ENCODE measurements at places on chromosomes 6 and 20.

- DNase-seq, result no peak
Measured at GRCh38 chr6:99132026-99132635, 184.4 kb upstream of the FBXL4 start.

DNA sequence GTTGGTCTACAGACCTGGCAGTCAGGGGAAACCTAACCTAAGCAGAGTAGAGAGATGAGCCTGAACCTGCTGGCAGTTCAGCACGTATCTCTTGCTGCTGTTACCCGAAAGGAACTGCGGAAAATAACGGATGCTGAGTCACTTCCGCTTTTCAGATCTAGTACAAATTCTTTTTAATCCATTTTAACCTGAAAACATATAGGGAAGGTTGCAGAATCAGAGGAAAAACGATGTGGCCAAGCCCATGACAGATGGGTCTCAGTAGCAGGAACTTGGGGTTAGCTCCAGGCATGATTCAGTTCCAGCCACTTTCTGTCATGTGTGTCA is 351.9 kb upstream of the PRND start:
- no peak for DNase-seq

DNA sequence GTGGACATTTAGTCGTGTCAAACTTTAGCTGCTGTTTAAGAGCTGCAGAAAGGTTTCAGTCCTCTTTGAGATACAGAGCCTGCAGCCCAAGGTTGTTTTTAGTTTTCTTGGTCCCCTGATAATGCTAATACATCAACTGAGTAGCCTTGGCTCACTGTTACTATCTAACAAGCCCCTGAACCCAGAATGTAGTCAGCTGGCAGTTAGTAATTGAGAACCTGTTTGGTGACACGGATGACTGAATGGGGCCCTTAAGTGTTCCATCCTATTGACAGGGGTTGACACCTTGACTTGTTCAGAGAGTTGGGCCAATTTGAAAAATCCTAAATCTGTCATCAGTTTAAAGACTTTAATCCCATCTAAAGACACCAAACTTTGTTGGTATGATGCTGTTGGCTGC is 2.8 kb downstream of the RTN4IP1 start:
- no peak for DNase-seq

GRCh38 chr6:110617057-110617456 is 140.6 kb upstream of the SLC22A16 start:
- DNase-seq, result no peak

DNA sequence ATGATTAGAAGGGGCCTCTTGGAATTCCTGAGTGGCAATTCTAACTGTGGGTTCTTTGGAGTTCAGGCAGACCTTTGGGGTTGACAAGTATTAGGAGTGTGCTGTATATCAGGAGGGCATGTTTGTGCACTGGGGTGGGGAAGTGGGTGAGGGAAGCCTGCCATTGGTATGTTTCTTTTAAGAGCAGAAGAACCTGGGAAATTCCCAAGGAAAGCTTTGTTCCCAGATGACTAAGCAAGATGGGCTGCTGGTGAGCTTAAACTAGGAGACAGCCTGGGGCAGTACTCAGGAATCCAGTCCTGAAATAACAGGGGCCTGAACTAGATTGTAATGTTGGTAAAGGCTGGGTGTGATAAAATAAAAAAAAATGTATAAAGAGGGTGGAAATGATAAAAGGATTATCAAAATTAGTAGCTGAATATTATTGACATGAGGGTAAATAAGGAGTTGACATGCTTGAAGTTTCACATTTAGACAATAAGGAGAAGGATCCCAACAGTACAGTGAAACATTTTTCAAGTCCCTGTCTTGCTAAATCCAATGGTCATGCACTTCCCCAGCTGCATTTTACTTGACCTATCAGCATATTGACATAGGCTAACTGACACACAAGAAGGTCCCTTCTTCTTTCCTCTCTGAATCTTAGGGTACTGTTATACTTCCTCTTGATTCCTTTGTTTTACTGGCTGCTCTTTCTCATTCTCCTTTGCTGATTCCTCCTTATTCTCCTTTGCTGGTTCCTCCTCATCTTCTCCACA is 18.4 kb upstream of the IFNGR1 start:
- DNase-seq, result no peak

DNA sequence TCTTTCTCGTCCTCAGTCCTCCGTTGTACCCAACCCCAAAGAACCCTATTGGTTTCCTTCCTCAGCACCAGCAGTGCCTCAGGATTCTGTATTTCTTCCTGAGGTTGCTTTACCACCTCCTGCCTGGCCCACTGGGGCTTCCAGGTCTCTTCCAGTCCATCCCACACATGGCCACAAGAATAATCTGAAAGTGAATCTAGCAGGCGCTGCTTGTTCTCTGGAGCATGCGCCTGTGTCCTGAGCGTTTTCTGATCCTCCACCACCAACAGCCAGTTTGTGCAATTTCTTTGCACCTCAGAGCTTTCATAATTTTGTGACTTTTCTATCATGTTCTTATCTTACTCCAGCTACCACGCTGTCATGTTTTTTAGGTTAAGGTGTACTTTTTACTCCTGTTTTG is 11.6 kb upstream of the HSP90AB1 start:
- no peak for DNase-seq

DNA sequence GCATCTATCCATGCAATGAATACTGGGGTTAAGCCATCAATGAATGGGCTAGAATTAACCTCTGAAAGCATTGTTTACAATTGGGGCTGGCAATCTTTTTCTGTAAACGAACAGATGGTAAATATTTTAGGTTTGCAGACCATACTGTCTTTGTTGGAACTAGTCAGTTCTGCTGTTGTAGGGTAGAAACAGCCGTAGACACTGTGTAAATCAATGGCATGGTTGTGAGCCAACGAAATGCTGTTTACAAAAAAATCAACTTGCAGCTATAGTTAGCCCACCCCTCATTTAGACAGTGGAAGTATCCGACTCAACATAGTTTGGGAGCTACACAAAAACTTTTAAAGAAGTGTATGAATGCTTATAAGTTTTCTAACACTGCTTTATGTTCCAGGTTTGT is 91.5 kb downstream of the BCKDHB start:
- no peak for DNase-seq

DNA sequence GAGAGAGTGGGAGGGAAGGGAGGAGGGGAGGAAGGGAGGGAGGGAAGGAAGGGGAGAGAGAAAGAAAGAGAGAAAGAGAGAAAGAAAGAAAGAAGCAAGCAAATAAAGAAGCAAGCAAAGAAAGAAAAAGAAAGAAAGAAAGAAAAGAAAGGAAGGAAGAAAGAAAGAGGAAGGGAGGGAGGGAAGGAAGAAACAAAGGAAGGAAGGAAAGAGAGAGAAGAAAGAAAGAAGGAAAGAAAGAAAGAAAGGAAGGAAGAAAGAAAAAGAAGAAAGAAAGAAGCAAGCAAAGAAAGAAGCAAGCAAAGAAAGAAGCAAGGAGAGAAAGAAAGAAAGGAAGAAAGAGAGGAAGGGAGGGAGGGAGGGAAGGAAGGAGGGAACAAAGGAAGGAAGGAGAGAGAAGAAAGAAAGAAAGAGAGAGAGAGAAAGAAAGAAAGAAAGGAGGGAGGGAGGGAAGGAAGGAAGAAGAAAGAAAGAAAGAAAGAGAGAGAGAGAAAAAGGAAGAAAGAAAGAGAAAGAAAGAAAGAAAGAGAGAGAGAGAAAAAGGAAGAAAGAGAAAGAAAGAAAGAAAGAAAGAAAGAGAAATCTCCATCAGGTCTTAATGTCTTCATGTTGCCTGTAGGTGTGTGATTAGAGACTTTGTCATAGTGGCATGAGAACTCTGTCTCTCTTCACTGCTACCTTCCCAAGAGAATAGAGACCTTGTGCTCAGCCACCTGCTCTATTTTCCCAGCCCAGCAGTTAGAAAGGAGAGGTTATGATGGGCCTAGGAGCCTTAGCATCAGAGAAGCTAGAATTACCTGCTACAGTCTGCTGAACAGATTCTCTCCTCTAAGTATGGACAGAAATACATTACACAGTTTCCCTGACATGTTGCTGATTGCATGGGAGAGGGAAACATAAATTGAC is 5.0 kb downstream of the SEMG1 start:
- DNase-seq, result no peak

DNA sequence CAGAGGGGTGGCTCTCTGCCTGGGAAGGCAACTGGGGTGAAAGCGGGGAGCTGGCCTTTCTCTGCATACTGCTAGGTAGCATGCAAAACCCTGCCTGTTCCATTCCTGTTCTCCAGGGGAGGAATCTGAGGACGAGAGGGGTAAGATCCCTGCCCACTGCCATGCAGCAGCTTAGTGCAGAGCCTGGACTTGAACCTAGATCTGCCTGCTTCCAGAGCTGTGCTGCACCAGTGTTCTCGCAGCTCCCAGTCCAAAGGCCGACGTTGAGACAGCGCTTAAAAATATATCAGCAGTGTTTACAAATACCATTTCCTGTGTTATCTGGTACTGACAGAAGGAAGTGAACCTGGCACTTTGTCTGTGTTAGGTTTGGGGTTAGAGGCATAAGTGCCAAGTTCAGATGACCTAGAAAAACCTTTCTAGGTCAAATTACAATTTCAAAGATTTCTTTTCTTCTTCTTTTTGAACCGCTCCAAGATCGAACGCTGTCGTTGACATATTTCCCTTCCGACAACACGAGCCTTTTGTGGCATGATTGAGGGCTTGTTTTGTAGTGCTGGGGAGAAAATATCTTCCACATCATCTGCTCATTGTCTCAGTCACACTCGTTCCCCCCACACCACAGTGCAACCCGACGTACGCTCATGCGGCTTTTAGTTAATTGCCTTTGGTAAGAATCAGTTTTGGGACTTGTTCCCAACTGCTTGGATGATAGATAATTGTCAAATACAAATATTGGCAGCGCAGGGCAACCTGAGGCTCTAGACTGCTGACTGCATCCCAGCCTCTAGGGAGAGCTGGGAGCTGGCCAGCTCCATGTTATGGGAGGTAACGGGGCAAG is 44.6 kb downstream of the TOX2 start:
- no peak for DNase-seq

DNA sequence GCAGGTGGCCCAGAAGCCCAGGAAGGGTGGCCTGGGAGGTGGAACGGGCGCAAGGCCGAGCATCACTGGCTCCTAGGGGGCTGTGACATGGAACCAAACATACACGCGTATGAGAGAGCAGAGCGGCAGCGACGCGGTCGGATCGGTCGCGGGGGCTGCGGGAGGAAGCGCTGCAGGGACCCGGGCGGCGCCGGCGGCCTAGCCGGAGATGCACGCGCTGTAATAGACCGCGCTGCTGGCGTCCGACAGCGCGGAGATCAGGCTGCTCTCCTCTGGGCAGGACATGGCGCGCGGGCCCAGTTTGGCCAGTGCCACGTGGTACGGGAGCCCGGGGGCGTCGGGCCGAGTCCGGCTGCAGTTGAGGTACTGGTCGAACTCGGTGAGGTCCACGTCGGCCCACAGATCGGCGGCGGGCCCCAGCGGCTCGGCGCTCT is 1.5 kb downstream of the SOX18 start:
- no peak for DNase-seq

Data from cerebellar nuclear complex (tissue), 1 donor.